Activated T-helper 1 cell treated with anti-CD3 and anti-CD28 coated beads, Interleukin-2, amount 50 U/mL, for 16 hours (primary cell): ENCODE measurements at places on chromosomes 6 and 20.

GRCh38 chr6:143595251-143596036 lies 82.3 kb upstream of the PHACTR2 start:
- DNase-seq, result no peak

DNA sequence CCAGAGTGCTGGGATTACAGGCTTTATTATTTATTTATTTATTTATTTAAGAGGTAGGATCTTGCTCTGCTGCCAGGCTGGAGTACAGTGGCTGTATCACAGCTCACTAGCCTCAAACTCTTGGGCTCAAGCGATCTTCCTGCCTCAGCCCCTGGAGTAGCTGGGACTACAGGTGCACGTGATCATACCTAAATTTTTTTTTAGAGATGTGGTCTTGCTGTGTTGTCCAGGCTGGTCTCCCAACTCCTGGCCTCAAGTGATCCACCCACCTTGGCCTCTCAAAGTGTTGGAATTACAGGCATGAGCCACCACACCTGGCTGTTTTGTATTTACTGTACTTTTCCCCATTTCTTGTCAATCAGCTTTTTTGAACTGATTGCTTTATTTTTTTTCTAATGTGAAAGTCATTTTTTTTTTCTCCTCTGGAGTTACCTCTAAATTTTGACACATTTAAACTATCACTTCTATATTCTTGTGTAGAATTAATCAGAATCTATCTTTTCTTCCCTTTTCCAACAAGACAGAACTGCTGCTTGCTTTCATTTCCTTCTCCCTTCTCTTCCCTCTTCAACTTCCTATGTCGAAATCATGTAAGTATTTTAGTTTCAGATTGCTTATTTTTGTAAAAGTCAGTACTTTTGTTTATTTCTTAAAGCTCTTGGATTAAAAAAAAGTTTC lies 12.0 kb downstream of the PANK2 start:
- no peak for DNase-seq

DNA sequence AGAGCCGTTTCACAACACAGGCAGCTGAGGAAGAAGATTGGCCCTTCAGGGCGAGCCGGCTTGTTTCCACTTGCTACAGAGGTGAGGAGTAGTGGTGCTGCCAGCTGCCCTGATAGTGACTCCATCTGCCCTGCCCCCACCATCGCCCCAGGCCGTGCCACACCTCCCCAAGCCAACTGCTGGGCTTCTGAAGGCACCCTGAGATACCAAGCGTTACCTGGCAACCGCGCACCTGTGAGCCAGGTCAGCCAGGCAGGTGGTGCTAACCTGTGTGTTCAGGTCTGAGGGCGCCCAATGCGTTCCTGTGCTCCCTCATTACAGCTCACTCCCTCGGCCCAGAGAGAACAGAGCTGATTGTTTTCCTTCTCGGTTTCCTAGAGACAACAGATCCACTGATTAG lies 299.1 kb upstream of the ID4 start:
- DNase-seq, result no peak

GRCh38 chr6:44071670-44072451 lies 55.4 kb downstream of the MRPL14 start:
- no peak for DNase-seq

DNA sequence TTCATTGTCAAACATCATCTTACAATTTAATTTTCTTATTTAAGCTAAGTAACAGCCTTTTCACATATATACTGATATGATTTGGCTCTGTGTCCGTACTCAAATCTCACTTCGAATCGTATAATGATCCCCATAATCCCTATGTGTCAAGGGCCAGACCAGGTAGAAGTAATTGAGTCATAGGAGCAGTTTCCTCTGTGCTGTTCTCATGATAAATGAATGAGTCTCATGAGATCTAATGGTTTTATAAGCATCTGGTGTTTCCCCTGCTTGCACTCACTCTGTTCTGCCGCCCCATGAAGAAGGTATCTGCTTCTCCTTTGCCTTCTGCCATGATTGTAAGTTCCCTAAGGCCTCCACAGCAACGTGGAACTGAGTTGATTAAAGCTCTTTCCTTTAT lies 25.1 kb upstream of the CMTR1 start:
- DNase-seq, result no peak

DNA sequence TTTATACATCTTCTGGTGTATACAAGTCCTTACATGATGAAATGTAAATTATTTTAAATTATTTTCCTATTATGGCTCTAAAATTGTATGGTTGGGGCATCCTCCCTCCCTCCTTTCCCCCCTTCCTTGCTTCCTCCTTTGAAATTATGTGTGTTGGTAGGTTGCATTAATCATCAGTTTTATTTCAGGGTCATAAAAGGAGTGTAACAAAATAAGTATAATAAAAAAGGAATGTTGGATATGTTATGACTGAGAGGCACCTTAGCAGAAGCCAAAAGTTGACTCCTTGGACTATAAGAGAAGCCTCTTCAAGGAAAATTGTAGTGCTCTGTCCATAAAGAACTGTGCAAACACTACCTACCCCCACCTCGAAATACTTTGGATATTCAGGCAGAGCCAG lies 46.6 kb upstream of the PTPRK start:
- no peak for DNase-seq

DNA sequence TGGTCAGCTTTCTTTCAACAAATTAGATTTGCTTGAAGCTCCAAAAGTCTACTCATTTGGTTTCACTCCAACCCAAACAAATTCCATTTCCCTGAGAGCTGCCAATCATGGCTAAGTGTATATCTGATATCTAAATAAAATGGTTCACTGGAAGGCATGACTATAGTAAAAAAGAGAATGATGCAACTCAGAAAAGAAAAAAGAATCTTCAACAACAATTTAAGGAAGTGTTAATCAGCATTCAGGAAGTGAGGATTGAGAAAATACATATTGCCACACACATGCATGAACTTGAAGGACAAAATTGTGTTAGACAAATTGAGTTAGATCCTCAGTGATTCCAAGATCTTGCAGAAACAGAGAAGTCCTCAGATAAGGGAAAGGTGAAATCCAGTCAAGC lies 972.9 kb upstream of the FLRT3 start:
- no peak for DNase-seq

DNA sequence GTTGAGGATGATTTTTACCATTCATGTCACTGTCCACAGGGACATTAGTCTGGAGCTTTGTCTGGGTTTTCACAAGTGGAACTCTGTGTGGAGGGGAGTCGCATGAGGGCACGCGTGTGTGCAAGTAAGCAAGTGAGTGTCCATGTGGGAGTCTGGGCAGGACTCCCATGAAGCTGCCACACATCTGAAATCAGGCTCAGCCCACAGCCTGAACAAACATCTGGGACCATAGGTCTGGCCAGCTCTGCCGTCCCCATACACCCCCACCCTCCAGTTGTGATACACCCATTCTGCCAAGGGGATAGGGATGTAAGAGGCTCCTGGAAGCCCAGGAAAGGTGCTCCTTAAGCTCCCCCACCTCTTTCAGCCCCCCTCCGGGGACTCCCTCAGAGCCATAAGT lies 17.1 kb upstream of the FOXP4 start:
- DNase-seq, result no peak

GRCh38 chr6:61809004-61809595 lies 476.9 kb downstream of the KHDRBS2 start:
- DNase-seq, result no peak

- no peak for DNase-seq
These were observed 3.3 kb upstream of the RSPO3 start for GRCh38 chr6:127115084-127115655.

- no peak for DNase-seq
These were observed 54.8 kb upstream of the MAP7 start for GRCh38 chr6:136604928-136605510.

GRCh38 chr6:13673368-13673767 lies 38.3 kb downstream of the RANBP9 start:
- DNase-seq, result no peak

- no peak for DNase-seq
These were observed 386.5 kb downstream of the SMOC2 start for GRCh38 chr6:168827586-168827871.

DNA sequence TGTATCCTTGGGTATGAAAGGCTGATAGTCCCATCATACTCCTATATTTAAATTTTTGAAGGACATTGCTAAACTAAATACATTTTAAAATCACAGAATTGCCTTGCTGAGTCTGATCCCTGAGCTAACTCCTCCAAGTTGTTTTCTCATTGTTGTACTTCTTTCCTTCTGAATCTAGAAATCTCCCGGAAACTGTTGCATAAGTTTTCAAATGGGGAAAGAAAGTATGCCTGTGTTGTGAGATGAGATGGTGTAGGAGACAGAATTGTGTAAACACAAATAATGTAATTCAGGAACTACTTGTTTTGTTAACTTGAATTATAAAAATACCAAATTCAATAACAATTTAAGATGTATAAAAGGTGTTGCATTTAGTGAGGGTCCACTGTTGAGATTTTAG lies 7.3 kb downstream of the PNRC1 start:
- no peak for DNase-seq

- no peak for DNase-seq
These were observed 74.2 kb downstream of the FILIP1 start for GRCh38 chr6:75419416-75419815.

DNA sequence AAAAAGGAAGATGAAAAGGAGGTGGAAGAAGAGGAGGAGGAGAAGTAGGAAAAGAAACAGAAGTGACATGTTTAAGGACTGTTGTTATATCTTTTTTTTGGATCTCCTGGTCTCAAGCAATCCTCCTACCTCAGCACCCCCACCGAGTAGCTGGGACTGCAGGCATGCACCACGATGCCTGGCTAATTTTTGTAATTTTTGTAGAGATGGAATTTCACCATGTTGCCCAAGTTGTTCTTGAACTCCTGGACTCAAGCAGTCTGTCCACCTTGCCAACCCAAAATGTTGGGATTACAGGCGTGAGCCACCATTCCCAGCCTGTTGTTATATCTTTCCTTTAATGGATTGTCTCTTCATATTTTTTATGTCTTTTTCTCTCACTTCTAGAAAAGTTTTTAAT lies 19.5 kb upstream of the BCLAF1 start:
- DNase-seq, result no peak

GRCh38 chr6:683742-684440 lies 9.0 kb downstream of the EXOC2 start:
- no peak for DNase-seq

DNA sequence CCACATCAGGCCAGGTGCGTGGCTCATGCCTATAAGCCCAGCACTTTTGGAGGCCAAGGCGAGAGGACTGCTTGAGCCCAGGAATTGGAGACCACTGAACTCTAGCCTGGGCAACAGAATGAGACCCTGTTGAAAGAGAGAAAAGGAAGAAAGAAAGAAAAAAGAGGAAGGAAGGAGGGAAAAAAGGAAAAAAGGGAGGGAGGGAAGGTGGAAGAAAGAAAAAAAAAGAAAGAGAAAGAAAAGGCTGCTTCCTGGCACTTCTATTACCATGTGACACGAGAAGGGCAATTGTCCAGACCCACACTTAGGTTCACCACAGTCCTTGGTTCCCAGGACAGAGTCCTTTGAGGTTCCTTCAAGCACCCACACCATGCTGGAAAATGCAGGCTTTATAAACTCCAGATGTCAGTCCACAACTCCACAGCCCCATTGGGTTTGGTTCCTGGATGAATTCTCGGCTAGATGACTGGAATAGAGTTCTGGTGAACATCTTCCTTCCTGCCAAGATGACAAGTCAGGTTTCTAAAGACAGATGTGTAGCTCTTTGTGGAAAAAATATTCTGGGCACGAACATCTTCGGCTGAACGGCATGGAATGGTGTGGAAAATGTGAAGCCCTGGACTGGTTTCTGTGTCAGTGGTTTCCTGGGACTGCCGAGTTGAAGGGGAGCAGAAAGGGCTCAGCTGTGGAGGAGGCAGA lies 32.5 kb downstream of the NT5E start:
- no peak for DNase-seq

DNA sequence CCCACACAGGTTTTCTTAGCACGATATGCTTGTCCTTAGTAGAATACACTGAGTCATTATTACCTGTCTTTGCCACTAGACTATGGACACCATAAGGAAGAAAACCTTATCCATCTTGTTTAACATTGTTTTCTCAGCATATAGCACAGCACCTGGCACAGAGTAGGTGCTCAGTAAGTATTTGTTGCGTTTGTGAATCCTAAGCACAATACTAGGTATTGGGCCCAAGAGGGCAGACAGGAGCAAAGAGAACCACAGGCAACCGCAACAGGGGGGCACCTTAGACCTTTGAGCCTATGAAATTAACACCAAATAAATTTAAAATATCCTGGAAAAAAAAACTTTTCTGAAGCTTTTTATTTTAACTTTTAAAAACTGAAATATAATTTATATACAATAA lies 3.7 kb upstream of the NCOA6 start:
- DNase-seq, result no peak

GRCh38 chr6:134714679-134715078 lies 235.2 kb downstream of the ALDH8A1 start:
- no peak for DNase-seq

GRCh38 chr20:47754388-47754715 lies 30.9 kb downstream of the SULF2 start:
- no peak for DNase-seq

- DNase-seq, result no peak
These were observed 10.1 kb downstream of the TGM3 start for GRCh38 chr20:2305946-2306345.

DNA sequence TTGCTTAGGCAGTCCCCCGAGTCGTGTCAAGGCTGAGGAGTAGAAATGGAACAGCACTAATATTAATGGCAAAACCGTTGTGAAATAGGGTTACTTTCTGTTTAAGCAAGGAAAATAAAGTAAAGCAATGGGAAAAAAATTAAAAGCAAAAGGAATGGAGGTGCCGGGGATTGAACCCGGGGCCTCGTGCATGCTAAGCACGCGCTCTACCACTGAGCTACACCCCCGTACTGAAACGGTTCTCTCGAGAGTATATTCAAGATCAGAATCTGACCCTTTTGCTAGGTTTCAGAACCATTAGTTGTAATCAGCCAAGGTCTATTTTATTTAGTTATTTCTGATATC lies 85.5 kb downstream of the TRIM27 start:
- peak; percentile 37 for DNase-seq

DNA sequence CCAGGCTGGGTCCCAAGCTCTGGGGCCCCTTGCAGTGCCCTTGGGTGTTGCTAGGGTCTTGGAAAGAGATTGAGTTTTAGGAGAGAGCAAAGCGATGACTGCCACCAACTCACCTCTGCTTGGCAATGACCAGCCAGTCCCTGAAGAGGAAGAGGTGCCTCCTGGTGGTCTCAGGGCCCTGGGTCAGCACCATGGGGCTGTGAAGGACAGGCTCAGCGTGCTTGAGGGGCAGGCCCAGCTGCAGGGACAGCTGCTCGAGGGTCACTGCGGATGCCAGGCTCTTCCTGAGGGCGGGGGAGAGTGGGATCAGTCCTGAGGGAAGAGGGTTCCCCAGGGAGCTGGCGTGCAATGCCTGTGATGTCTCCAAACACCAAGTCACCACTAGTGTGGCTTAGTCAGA lies 50.8 kb upstream of the TAGAP start:
- no peak for DNase-seq

GRCh38 chr6:139126255-139126654 lies 8.6 kb upstream of the HECA start:
- no peak for DNase-seq

DNA sequence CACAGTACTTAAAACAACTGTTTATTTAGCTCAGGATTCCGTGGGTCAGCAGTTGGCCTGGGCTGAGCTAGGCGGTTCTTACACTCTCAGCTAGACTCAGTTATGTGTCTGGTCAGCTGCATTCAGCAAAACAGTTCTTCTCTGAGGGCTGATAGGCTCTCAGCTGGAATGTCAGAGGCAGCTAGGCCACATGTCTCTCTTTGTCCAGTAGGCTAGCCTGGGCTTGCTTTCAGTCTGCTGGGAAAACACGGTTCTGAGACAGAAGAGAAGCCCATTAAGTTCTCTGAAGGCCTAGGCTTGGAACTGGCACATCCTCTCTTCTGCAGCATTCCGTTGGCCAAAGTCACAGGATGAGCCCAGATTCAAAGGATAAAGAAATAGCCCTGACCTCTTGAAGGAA lies 65.6 kb downstream of the TULP4 start:
- DNase-seq, result no peak

- DNase-seq, result no peak
These were observed 161.2 kb downstream of the SYNDIG1 start for GRCh38 chr20:24630486-24631172.
